ENCODE measurements at places on chromosomes 3 and 15. TPM values are rescaled to one million over a fixed set of nuclear protein-coding genes. Genes with fewer than 3 reads are reported as not detected.

LHFPL4 gene
- not detected for total RNA-seq

GP9 gene
- total RNA-seq: not detected

SPRED1 gene
- total RNA-seq: 28.8 TPM

SERPINI2 gene
- total RNA-seq: not detected

GOLGA6B gene
- 0.42 TPM for total RNA-seq

GXYLT2 gene
- 25.8 TPM for total RNA-seq

ANKRD34C gene
- not detected for total RNA-seq

PIGX gene
- 57.9 TPM for total RNA-seq

- H3K4me3 ChIP-seq: no peak overlapping the region
- no peaks in the 10 kb centered on the region for H3K4me1 ChIP-seq
- H3K36me3 ChIP-seq: no peaks in the 10 kb centered on the region
- no peak overlapping the region for H3K27ac ChIP-seq
- no peak for DNase-seq
These were observed 157.8 kb downstream of the MECOM start for GRCh38 chr3:169505577-169506230.

GRCh38 chr3:128367761-128368160 lies 98.9 kb downstream of the DNAJB8 start:
- peaks cover 45% of the 10 kb centered on the region for H3K36me3 ChIP-seq
- H3K4me1 ChIP-seq: no peaks in the 10 kb centered on the region
- no peak for DNase-seq
- H3K4me3 ChIP-seq: no peak overlapping the region
- H3K27me3 ChIP-seq: no peaks in the 10 kb centered on the region

- H3K4me1 ChIP-seq: no peaks in the 10 kb centered on the region
- H3K4me3 ChIP-seq: no peak overlapping the region
- no peaks in the 10 kb centered on the region for H3K27me3 ChIP-seq
- no peak for DNase-seq
- no peak overlapping the region for H3K27ac ChIP-seq
These were observed 24.3 kb downstream of the SGO1 start for GRCh38 chr3:20161714-20162113.

- H3K27ac ChIP-seq: peak within 1 kb of the TSS; percentile 96
- H3K4me3 ChIP-seq: peak within 1 kb of the TSS; percentile 61
- H3K27me3 ChIP-seq: no peaks in the 10 kb centered on the region
- peaks cover 25% of the 10 kb centered on the region for H3K36me3 ChIP-seq
- DNase-seq: peak; percentile 61
These were observed at the start of gene ELL3 for GRCh38 chr15:43776718-43777266. Gene ELL3 (minus strand): TSS chr15:43776966. CDS start chr15:43776901, 65 bp downstream.

GRCh38 chr3:86229086-86229774 lies 761.7 kb downstream of the VGLL3 start:
- H3K4me1 ChIP-seq: no peaks in the 10 kb centered on the region
- H3K36me3 ChIP-seq: no peaks in the 10 kb centered on the region
- no peaks in the 10 kb centered on the region for H3K27me3 ChIP-seq
- no peak for DNase-seq
- H3K4me3 ChIP-seq: no peak overlapping the region

- no peak for DNase-seq
- H3K4me3 ChIP-seq: no peak overlapping the region
- no peaks in the 10 kb centered on the region for H3K27me3 ChIP-seq
- no peaks in the 10 kb centered on the region for H3K36me3 ChIP-seq
- no peak overlapping the region for H3K27ac ChIP-seq
These were observed 52.7 kb downstream of the NFKBIZ start for GRCh38 chr3:101902041-101902440.

DNA sequence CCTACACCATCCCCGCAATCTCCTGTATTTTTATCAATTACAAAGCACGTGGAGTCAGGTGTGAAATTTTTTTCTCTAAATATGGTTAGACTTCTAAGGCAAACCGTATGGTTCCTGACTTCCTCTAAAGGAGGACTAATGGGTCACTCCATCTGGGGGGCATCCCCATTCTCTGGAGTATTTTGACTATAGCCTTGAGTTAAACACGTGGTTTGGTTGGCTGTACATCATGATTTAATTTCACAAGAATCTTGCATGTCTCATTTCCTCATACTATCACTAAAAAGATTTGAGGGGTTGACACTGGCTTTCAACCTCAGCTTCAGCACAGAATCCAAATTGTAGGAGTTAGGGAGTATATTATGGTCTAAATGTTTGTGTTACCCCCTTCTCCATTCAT lies 25.3 kb upstream of the ZNF770 start:
- no peaks in the 10 kb centered on the region for H3K27me3 ChIP-seq
- no peak for DNase-seq
- no peak overlapping the region for H3K4me3 ChIP-seq
